ENCODE measurements at places on chromosomes 12 and 14.
A peak's percentile ranks its signal among the peaks of the same experiment; 100 is the strongest.

GRCh38 chr14:61586544-61587055 is 108.7 kb upstream of the HIF1A start:
- no peak for DNase-seq

DNA sequence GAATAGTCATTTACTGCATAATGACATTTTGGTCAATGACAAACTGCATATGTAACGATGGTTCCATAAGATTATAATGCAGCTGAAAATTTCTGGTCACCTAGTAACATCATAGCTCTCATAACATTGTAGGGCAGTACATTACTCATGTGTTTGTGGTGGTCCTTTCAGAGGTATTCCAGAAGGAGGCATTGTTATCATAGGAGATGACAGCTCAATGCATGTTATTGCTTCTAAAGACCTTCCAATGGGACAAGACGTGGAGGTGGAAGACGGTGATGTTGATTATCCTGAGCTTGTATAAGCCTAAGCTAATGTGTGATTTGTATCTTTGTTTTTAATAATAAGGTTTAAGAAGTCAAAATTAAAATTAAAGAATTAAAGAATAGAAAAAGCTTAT is 43.8 kb upstream of the TSPAN11 start:
- no peak for DNase-seq

GRCh38 chr12:51407604-51408003 is 16.4 kb upstream of the GALNT6 start:
- no peak for DNase-seq

DNA sequence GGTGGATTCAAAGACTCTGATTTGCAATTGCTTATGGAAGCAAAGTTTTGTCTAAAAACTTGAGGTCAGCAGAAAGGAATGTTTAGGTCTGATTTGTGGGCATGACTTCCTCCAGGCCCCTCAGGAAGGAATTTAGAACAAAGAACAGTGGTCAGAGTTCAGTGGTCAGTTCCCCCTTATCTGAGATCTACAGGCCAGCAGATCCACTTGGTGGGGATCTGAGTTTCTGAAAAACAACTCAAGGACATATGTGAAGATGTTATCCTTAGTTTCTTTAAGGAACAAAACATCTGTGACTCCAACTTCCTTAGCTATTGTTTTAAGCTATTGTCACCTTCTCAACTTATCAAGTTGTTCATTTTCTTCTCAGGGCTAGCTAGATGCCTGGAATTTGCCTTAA is 28.0 kb upstream of the NAA30 start:
- DNase-seq: no peak

DNA sequence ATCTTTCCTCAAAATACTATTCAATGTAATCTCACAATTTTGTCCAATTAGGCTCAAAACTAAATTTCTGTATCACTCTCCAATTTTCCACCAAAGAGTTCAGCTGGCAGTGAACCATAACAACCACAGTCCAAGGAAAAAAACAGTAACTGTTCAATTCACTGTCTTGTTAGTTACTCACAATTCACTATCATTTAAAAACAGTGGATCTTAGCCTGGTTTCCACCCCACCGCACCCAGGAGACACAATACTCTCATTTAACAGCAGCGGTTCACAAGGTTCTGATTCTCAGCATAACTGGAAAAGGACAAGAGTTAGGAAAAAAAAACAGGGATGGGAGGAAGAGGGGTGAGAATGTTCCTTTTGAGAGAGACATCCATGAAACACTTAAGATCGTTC is 40.5 kb downstream of the MED13L start:
- DNase-seq: no peak

GRCh38 chr12:78490861-78491260 is 373.7 kb upstream of the SYT1 start:
- peak; percentile 49 for DNase-seq

- no peak for DNase-seq
These were observed 732 bp downstream of the ZNF664 start for GRCh38 chr12:123973552-123974341.
